ENCODE measurements at places on chromosomes 2 and 18.

DNA sequence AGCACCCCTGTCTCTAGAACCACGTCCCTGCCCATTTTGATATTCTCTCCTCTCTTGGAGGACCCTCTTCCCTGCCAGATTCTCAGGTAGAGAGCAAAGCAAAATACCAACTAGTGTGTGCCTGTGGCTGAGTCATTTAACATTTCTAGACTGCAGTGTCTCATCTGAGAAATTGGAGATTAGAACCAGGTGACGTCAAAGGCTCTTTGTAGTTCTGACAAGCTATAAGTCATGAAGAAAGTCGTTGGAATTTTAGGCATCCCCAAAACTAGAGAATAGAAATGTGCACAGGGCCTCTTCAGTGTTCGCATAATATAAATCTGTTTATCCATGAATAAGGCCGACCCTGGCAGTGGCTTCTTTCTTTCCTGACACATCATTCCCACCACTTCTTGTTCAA lies 74.4 kb upstream of the TANC1 start:
- no peak for DNase-seq

DNA sequence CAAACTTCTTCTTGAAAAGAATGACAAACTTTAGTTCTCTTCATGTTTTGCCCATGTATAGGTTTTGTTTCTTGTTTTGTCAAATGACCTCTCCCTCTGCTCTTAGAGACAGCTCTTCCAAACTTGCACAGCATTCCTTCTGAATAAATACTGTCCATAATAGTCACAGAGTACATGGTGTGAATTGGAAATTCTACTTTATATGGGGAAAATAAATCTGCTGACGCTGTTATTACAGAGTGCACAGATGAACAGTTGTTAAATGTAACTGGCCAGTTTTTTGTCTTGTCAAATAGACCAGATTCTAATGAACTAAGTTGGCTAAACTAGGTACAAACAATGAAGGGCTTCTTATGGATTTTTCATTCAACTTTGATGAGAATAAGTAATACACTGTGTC lies 115.8 kb upstream of the DTNA start:
- DNase-seq = no peak

GRCh38 chr18:13067966-13068365 lies 76.8 kb downstream of the CEP192 start:
- DNase-seq = no peak

- DNase-seq = no peak
Observed at GRCh38 chr2:106267997-106268396, 73.9 kb upstream of the UXS1 start.

- DNase-seq = no peak
Observed at GRCh38 chr2:221448844-221449390, 123.2 kb downstream of the EPHA4 start.

GRCh38 chr18:2985628-2986027 lies 27.3 kb downstream of the LPIN2 start:
- DNase-seq = no peak

GRCh38 chr2:60838481-60838880 lies 42.9 kb upstream of the REL start:
- no peak for DNase-seq

GRCh38 chr2:205675861-205676516 lies 6.3 kb upstream of the NRP2 start:
- no peak for DNase-seq

- no peak for DNase-seq
Observed at GRCh38 chr2:8414946-8415879, 266.6 kb upstream of the ID2 start.

DNA sequence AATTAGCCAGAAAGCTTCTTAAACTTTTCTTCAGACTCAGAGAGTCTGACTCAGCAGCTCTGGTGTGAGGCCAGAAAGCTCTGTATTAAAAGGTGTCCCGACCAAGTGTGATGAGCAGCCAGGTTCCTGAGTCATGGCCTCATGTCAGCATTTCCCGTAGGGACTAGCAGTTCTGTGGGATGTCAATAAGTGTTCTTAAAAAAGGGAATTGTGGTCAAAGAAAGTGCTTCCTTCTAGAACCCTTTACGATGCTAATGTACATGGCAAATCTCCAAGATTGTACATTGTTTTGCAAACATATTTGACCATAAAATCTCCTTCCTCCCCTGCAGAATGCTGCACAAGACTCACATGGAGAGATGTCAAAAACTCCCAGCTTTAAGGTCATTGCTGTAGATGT lies 80.1 kb downstream of the PLA2R1 start:
- no peak for DNase-seq

GRCh38 chr18:52602820-52603219 lies 262.8 kb downstream of the DCC start:
- DNase-seq = no peak

GRCh38 chr2:230779126-230779525 lies 66.5 kb downstream of the CAB39 start:
- DNase-seq = no peak

GRCh38 chr2:101962309-101962708 lies 29.5 kb upstream of the IL1R2 start:
- DNase-seq = no peak

GRCh38 chr18:45218436-45218835 lies 396.8 kb upstream of the SLC14A2 start:
- no peak for DNase-seq

DNA sequence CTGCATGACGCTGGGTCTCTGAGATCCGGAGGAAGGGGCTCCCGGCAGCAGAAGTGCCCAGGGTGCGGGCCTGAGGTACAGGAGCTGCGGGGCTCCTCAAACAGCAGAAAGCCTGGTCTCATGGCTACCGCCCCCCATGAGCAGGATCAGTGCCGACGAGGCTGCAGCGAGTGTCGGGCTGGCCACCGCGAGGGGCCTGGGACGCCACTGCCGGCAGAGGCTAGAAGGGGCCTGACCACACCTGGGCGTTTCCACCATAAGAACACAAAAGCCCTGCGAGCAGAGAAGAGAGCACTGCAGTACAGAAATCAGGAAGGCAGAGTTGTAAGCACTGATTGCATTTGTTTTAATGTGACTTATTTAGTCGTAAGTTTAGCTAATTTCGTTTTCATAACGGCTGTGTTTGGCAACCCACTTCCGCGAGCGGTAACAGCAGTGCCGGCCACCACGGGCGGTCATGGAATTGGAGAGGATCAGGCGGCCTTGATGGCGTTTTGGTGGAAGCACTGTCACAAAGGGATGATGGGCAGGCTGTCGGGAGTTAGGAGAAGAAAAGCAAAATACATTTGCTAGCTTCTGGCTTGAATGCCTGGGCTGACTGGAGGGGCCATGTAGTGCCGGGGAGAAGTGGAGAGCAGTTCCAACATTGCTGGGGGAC lies 117.4 kb downstream of the HDAC4 start:
- DNase-seq = no peak

- no peak for DNase-seq
Observed at GRCh38 chr2:137873536-137874244, 90.6 kb upstream of the HNMT start.

DNA sequence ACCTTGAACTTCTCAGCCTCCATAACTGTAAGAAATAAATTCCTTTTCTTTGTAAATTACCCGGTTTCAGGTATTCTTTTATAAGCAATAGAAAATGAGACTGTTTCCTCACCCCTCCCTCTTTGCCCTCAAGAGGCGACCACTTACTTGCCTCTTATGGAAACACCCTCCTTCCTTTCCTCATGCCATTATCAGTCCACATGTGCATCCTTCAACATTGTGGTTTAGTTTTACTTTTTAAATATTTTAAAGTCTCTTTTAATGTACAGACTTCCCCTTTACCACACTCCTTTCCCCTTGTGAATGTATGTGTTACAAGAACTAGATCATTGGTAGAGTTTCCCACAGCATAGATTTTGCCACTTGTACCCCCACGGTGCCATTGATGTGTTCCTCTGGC lies 202.4 kb upstream of the SIX2 start:
- DNase-seq = no peak

- no peak for DNase-seq
Observed at GRCh38 chr2:105317937-105318336, 11.6 kb downstream of the TGFBRAP1 start.

DNA sequence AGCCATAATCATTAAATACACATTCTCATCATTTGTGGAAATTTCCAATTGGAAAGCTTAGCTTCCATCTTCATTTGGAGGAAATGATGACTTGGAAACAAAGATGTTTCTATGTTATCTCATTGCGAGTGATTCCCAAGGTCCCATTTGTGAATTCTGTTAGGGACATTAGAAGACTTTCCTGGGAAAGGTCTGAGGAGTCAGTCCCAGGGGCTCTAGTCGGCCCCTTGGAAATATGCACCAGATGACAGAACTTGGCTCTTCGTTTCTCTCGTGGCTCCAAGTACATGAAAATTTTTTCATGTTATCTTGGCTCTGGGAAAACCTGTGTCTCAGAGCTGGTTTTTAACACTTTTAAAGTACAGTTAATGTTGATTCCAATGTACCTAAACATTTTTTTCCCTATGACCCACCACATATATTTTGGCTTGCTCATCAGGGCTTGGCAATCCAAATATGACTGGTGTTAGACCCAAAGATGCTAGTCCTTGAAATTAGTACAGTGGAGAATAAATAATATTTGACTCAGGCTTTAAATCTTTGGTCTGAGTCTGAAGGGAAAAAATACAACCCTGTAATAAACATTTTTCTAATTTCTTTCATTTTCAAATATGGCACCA lies 15.4 kb upstream of the CAVIN2 start:
- no peak for DNase-seq

DNA sequence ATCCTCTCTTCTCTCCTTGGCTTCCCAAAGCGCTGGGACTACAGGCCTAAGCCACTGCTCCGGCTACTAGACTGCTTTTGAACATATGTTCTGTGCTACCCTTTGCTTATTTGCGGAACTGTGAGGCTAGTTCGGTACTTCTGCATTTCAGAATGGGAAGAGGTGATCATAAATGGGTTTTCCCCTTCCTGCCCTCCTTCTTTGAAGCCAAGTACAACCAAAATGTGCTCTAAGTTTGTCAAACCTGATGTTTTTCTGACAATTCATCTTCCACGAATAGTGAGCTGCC lies 1.7 kb upstream of the ESCO1 start:
- DNase-seq = no peak
